ENCODE measurements at places on chromosomes 2 and 18. TPM values are rescaled to one million over a fixed set of nuclear protein-coding genes. Genes with fewer than 3 reads are reported as not detected.

DNA sequence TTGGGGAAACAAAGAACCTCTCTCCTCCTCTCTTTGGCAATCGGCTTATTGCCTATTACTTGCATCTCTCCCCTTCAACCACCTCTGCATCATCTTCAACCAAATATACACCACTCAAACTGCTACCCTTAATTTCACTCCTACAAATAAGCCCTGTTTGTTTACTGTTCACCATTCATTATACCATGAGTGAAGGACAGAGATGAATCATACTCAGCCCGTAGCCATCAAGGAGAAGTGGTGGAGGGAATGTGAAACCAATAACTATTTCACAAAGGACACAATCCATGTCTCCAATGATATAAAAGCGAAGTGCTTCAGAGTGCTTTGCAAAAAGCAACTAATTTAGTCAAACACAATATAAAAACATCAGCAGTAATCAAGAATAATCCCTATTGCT is 76.8 kb downstream of the CACNB4 start:
- no peaks in the 10 kb centered on the region for H3K27me3 ChIP-seq
- no peak overlapping the region for H3K4me3 ChIP-seq
- no peaks in the 10 kb centered on the region for H3K4me1 ChIP-seq
- H3K27ac ChIP-seq: no peak overlapping the region
- H3K36me3 ChIP-seq: no peaks in the 10 kb centered on the region
- no peak for DNase-seq

- H3K4me3 ChIP-seq: no peak overlapping the region
- H3K4me1 ChIP-seq: no peaks in the 10 kb centered on the region
- no peaks in the 10 kb centered on the region for H3K27me3 ChIP-seq
- DNase-seq: no peak
- no peaks in the 10 kb centered on the region for H3K36me3 ChIP-seq
Observed at GRCh38 chr18:43932140-43932539, 654.9 kb upstream of the SYT4 start.

GRCh38 chr2:96903318-96903717 is 33.4 kb upstream of the SEMA4C start:
- DNase-seq: no peak
- H3K4me1 ChIP-seq: peaks cover 21% of the 10 kb centered on the region
- no peaks in the 10 kb centered on the region for H3K36me3 ChIP-seq
- no peak overlapping the region for H3K27ac ChIP-seq
- no peaks in the 10 kb centered on the region for H3K27me3 ChIP-seq

DNA sequence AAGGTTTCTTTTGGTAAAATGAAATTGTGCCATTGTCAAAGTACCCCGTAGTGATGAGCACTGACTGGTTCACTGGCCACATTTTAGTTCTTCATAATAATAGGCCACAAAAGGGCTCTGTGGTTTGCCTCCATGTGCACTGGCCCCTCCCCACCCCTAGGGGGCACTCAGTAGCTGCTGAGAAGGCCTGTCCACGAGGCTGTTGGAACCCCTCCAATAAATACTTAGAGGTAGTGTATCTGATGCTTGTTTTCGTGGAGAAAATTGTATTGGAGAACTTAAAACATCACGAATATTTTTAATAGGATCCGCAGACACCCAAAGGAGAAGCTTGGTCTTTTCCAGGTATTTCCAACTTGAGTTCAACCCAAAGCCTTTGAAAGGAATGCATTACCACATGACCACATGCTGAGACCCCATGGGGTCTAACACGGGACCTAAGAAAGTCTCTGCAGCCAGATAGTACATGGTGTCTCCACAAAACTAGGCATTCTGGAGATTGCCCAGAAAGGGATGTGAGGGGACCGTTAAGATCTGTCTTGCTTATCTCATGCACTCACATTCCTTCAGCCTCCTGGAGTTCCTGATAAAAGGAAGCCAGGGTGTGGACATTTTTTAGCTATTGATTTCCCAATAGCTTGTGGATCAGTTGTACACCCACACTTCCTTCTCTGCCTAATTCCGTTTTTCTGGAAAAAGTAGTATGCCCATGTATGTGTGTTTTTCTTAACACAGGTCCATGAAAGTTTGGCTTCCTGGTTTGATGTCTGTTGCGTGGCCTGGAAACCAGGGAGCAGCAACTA is 28.5 kb upstream of the NOSTRIN start:
- no peak overlapping the region for H3K4me3 ChIP-seq
- H3K36me3 ChIP-seq: no peaks in the 10 kb centered on the region
- no peak overlapping the region for H3K27ac ChIP-seq

DNA sequence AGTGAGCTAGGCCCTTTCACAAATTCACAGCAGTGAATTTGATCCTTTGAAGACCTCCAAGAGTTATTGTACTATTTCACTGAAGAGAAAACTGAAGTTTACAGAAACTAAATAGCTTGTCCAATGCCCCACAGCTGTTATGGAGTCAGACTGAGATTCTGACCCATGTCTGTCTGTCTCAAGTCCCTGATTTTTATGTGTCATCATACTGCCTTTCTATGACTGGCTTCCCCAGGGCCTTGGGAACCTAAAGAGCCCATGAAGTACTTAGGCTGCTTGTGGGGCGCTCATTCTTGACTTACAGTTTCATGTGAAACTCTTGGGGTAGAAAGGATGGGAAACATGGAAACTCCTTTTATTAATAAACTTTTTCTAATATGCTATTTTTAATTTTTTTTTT is 107.7 kb downstream of the ATL2 start:
- no peak for DNase-seq
- no peaks in the 10 kb centered on the region for H3K4me1 ChIP-seq

- no peak overlapping the region for H3K27ac ChIP-seq
- H3K4me1 ChIP-seq: no peaks in the 10 kb centered on the region
- no peaks in the 10 kb centered on the region for H3K36me3 ChIP-seq
- peaks cover 6% of the 10 kb centered on the region for H3K27me3 ChIP-seq
- no peak for DNase-seq
Observed at GRCh38 chr2:88442061-88442460, 10.4 kb downstream of the FOXI3 start.

DNA sequence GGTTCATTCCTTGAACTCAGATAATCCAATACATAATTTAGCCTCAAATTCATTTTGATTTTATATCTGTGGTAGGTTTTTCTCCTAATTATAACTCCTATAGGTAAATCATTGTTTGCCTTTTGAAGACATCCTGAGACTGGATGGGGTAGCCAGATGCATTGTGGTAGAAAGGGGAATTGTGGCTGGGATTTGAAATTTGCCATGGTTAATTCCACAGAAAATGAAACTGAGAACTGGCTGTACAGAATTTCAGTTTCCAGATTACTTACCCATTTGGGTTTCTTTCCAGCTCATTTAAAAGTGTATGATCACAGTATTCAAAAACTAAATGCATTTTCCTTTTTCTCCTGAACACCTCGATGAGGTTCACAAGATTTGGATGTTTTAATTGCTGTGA is 18.2 kb downstream of the CDKL4 start:
- no peak overlapping the region for H3K4me3 ChIP-seq
- no peak for DNase-seq
- peaks cover 2% of the 10 kb centered on the region for H3K4me1 ChIP-seq
- H3K27me3 ChIP-seq: no peaks in the 10 kb centered on the region
- no peak overlapping the region for H3K27ac ChIP-seq
- H3K36me3 ChIP-seq: no peaks in the 10 kb centered on the region

DNA sequence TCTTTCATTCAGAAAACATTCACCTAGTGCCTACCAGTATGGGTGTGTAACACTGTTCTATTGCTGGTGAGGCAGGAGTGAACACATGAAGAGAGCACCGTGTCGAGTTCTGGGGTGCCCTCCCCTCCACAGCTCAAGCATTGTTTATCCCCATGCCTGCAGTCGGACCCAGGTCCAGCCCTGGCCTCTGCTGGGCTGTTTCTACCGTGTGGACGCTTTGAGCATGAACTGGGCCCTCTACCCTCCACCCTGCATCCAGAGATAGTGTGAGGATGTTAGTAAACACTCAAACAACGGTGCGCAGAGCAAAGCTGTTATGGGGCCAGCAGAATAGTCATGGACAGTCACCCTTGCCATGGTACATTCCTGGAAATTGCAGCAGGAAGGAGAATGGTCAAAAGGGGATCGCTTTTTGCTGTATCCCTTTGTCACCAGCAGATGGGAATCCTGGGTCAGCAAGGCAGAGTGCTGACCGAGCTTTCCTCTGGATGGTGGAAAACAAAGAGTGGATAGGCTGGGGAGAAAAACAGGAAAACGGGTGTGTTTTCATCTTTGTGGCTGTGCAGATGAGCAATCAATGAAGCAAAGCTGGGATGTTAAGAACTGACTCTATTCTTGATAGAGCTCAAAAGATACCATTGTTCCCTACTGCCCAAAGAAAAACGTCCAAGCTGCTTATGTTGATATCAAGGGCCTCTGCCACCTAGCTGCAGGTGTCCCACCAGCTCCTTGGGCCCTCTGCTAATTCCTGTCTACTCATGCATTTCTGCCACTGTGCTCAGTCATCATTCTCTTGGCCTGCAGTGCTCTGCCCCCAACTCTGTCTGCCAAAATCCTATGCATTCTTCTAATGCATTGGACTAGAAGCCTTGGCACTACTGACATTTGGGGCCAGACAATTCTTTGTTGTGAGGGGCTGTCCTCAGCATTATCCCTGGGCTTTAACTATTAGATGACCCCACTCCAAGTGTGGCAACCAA is 38.7 kb downstream of the REEP1 start:
- peaks cover 36% of the 10 kb centered on the region for H3K27me3 ChIP-seq
- no peak overlapping the region for H3K4me3 ChIP-seq
- no peak for DNase-seq
- H3K36me3 ChIP-seq: no peaks in the 10 kb centered on the region

DNA sequence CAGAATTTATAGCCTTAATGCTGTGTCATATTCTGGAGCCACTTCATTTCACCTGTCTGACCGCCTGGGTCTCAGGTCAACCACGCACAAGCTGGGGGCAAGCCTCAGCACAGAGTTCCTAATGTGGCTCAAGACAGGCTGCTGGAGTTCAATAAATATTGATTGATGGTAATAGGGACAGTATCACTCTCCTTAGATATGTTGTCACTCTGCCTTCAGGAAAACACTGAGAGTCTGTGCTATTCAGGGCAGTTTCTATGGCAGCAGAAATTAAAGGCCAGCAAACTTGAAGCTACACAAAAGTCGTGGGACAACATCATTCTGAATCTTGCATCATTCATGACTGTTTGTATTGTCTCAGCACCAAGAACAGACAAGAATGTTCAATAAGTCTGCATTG is 696.1 kb downstream of the METTL4 start:
- no peaks in the 10 kb centered on the region for H3K27me3 ChIP-seq
- no peak overlapping the region for H3K4me3 ChIP-seq
- H3K36me3 ChIP-seq: no peaks in the 10 kb centered on the region
- DNase-seq: no peak
- H3K27ac ChIP-seq: no peak overlapping the region
- no peaks in the 10 kb centered on the region for H3K4me1 ChIP-seq

CABYR gene
- total RNA-seq: 1.4 TPM

TDRD15 gene
- total RNA-seq: 0.05 TPM

SCN9A gene
- 5.6 TPM for total RNA-seq

PPIL3 gene
- 47.1 TPM for total RNA-seq

OTOS gene
- total RNA-seq: 0.38 TPM

Data from thymus (tissue), 14 donors.